ENCODE measurements at places on chromosomes 2 and 18.

DNA sequence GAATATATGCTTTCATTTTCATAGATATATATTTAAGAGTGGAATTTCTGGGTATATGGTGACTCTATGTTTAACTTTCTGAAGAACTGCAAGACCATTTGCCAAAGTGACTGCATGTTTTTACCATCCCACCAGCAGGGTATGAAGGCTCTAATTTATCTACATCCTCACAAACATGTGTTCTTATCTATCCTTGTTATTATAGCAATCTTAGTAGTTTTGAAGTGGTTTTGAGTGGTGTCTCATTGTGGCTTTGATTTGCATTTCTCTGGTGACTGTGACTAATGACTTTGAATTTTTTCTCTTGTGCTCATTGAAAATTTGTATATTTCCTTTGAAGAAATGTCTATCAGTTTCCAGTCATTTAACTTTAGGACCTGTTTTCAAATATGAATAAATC lies 310.2 kb upstream of the NRP2 start:
- no peak for DNase-seq

DNA sequence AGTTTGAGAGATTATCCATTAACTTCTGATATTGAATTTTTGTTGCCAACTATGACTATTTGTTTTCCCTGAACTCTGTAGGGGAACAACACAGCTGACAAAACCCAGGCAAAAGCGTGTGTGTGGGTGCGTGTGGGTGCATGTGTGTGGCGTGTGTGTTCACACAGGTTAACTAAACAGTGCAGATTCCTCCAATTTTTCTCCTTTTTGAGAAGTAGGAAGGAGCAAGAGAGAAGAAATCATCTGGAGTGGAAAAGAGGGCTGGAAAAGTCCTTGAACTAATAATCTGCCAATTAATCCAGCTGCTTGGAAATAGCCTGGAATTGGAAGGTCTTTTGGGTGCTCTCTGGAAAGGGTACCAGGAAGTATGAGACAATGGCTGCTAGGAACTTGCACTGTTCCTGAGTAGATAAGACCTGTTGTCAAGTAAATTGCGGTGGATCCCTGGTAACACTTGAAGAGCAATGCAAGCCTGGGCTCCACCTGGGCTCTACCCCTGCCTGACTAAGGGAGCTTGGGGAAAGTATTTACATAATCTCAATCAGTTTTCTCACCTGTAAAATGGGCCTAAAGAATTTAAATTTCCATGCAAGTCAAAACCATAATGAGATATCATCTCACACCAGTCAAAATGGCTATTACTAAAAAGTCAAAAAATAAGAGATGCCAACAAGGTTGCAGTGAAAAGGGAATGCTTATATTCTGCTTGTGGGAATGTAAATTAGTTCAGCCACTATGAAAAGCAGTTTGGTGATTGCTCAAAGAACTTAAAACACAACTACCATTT lies 40.5 kb upstream of the IL1R1 start:
- DNase-seq = no peak

DNA sequence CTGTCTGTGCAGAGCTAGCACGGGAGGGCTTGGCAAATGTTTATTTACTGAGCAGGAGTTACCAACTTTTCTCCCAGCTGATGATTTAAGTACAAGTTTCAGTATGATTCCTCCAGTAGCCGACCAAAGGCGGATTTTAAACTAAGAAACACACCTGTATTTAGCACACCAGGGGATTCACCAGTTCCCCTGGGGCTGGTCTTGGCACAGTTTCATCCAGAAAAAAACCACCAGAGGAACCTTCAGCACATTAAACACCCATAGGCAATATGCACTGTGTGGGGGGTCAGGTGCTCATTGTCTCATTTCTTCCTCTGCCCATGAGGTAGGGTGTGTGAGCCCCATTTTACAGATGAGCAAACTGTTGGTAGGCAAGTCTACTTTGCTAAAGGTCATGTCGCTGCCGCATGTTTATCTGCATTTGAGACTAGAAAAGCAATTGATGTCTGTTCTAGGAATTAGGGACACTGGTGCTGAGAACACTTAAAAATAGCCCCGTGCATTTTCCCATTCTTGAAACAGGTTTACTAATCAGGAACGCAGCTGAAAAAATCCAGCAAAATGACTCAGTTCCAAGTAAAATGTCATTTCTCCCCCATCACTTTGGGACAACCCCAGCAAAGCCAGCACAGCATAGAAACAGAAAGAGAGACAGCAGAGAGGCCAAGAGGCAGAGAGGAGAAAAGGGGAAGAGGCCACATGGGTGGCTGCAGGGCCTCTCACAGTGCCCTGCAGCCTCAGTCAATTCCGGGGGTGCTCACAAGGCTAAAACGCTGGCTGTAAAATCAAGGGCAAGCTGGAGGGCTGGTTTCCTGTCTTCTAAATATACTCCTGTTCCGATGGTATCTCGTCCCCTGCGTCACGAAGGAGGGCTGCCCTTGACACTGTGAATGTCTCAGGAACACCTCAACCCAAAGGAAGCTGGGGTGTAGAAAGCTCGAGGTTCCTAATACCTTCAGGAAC lies 166.8 kb upstream of the ID2 start:
- DNase-seq = no peak

GRCh38 chr2:201883606-201884369 lies 77.5 kb downstream of the CDK15 start:
- peak; percentile 13 for DNase-seq

- no peak for DNase-seq
Measured at GRCh38 chr2:213411582-213412289, 127.5 kb downstream of the SPAG16 start.

- DNase-seq = no peak
Measured at GRCh38 chr2:41998186-41999127, 49.4 kb upstream of the PKDCC start.

- no peak for DNase-seq
Measured at GRCh38 chr18:48203961-48204666, 205.1 kb downstream of the ZBTB7C start.

DNA sequence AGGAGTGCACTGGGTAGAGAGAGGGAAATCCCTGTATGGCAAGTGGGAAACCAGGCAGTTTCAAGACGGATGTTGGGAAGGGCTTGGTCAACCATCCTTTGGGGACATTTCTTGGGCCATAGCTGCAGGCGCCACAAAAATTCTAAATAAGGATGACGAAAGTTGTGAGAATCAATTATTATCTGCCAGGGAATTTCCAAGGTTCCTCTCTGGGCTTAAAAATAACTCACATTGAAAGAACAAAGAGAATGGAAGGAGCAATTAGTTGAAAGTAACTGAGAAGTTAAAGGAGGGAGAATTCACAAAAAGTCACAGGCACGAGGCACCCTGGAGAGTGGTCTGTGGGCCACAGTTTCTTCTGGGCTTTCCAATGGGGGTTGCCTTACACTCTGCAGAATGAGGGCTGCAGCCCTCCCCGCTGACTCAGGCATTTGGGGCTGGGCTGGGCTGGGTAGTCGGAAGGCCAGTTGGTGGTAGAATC lies 195.7 kb downstream of the SMAD7 start:
- DNase-seq = no peak

All from HL-60 (cell line).